ENCODE measurements at places on chromosomes 16 and 17.

- no peak for DNase-seq
These were observed 18.9 kb upstream of the CFAP20 start for GRCh38 chr16:58148099-58148498.

DNA sequence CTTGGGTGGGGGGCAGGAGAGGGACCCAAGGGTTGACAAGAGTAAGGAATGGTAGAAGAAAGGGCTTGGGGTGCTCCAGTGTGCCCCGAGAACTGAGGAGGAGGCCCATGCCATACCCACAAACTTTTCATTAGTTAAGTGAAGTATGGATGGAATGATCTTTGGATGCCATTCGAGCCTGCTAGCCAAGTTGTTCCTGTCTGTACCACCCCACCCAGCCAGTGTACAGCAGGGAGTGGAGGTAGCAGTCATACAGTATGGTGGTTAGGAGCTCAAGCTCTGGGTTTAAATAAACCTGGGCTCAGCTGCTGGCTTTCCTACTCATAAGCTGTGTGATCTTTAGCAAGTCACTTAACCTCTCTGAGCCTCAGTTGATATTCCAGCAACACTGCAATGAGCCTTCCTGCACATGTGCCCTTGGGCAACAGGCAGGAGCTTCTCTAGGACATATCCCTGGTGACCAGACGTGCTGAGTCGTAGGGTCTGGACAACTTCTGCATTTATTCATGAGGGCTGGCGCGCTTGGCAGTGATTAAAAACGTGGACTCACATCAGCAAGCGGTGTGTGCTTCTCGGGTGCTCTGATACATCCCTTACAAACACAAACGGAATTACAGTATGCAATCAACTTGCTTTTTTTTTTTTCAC is 22.9 kb downstream of the ITPRIPL2 start:
- no peak for DNase-seq

GRCh38 chr17:81166033-81166492 is at the start of gene AATK:
AATK (minus strand) TSS chr17:81166221; CDS start chr17:81165992, 229 bp downstream.
- DNase-seq, result no peak

GRCh38 chr17:41082626-41083025 is 1.3 kb upstream of the KRTAP4-7 start:
- no peak for DNase-seq

DNA sequence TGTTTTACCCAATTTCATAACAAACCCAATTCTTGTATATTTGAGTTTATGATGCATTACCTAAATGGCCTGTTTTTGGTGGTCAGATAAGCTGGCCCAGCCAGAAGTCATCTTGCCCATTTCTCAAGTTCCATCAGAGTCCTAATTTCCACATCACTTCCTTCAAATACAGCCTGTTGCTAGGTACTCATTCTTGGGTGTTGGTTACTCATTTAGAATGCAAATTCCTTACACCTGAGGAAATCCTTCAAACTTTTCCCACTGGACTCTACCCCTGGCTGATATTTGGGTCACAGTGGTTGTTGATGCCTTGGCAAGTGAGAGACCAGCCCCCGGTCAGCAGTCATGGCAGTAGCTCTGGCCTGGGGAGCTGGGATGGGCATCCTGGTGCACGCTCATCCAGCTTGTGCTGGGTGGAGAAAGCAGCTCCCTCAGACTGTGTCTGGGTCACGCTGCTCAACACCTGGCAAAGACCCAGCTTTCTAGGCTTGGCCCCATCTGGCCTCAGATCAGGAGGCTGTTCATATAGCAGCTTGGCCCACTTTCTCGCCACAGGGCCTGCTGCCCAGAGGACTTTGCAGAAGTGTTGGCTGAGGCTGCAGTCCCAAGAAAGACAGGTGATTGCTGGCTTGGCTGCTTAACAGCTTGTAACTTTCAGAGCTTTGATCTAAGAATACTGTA is 25.8 kb downstream of the WSB1 start:
- peak; percentile 12 for DNase-seq

DNA sequence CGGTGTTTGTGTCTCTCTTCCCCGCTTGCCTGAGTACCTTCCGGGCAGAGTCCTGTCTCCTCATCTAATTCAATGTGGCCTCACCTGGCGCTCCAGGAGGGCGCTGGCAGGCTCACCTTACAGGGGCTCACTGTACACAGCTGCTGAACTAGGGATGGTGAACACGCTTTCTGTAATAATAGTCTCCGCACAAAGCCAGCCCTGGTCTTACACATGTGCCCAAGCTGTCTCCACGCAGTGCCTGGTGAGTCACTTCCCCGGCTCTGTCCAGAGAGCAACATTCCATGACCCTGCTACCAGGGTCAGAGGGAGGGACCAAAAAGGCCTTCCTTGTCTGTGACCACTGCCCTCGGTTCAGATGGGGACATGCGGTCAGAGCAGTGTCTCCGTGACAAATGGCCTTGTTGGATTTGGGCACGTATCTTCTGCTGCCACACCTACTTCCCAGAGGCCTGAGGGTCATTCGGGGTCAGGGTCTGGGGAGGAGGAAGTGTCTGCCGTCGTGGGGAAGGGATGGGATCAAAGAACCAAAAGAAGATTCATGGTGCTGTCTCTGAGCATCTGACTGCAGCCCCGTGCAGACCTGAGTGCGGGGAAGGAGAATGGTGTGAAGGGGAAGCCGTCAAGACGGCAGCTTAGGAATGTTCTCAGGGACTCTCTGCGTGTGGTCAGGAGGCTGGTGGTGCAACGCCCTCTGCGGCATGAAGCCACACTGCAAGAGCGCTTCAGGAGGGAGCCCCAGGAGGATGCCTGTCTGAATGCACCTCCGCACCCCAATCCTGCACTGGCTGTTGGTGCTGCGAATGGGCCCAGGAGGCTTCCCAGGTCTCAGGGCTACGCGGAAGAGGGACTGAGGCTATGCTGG is 68.8 kb downstream of the IL21R start:
- DNase-seq, result no peak

- DNase-seq, result no peak
These were observed 277.8 kb upstream of the FOXF1 start for GRCh38 chr16:86232496-86232895.

DNA sequence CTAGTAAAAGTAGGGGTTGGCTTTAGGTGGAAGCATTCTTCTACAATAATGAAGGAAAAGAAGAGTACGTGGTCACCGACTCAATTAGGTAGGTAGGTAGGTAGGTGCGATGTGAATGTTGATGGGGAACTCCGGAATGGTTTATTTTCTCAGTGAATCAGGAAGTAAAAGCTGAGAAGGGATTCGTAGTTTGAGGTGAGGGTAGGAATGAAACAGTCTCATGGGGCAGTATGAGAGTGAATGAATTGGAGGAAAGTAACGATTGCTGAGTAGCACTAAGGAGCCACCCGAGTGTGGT is 13.9 kb downstream of the PER1 start:
- no peak for DNase-seq

- DNase-seq, result no peak
These were observed 13.3 kb downstream of the HDAC5 start for GRCh38 chr17:44110011-44110686.

GRCh38 chr17:38898812-38899348 is 26.5 kb upstream of the LASP1NB start:
- no peak for DNase-seq

All from caudate nucleus (tissue), 63 donors.